PC-9 (cell line): ENCODE measurements at places on chromosomes 13 and 19. TPM values are rescaled to one million over a fixed set of nuclear protein-coding genes. Genes with fewer than 3 reads are reported as not detected.
A peak's percentile ranks its signal among the peaks of the same experiment; 100 is the strongest.

Gene MEIS3
- 1.9 and 4.9 TPM in 2 replicates for total RNA-seq

Gene LTBP4
- total RNA-seq = 163 and 203 TPM in 2 replicates

Gene ITGBL1
- total RNA-seq = 52.5 and 62.8 TPM in 2 replicates

DNA sequence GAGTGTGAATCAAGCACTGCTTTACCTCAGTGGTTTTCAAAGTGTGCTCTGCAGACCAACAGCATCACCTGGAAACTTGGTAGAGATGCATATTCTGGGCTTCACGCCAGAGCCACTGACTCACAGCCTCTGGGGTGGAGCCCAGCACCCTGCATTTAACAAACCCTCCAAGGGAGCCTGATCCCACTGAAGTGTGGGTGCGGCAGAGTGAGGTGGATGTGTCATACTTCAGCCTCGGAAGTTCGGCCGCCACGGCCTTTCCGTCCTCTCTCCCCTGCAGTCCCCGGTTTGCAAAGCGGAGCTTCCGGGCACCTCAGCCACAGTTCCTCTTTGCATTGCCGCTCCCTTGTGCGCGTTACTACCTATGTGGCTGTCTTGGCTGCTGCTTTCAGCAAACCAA, 33.3 kb upstream of the MICU2 start:
- H3K4me1 ChIP-seq = peaks cover 5% of the 10 kb centered on the region; the same call in 1 of the 2 replicates
- H3K27me3 ChIP-seq = peaks cover 54% of the 10 kb centered on the region
- no peaks in the 10 kb centered on the region for H3K36me3 ChIP-seq
- H3K4me3 ChIP-seq = 0 out of 2 replicates have a peak overlapping the region, but pooled peaks have one; percentile 4
- H3K27ac ChIP-seq = no peak overlapping the region

Gene NLRP4
- 1.6 and 1.7 TPM in 2 replicates for total RNA-seq

- no peak overlapping the region for H3K27ac ChIP-seq
- H3K27me3 ChIP-seq = no peaks in the 10 kb centered on the region
- H3K4me1 ChIP-seq = no peaks in the 10 kb centered on the region
- no peak for DNase-seq
Measured at GRCh38 chr19:33812388-33813330, 16.0 kb downstream of the KCTD15 start.

DNA sequence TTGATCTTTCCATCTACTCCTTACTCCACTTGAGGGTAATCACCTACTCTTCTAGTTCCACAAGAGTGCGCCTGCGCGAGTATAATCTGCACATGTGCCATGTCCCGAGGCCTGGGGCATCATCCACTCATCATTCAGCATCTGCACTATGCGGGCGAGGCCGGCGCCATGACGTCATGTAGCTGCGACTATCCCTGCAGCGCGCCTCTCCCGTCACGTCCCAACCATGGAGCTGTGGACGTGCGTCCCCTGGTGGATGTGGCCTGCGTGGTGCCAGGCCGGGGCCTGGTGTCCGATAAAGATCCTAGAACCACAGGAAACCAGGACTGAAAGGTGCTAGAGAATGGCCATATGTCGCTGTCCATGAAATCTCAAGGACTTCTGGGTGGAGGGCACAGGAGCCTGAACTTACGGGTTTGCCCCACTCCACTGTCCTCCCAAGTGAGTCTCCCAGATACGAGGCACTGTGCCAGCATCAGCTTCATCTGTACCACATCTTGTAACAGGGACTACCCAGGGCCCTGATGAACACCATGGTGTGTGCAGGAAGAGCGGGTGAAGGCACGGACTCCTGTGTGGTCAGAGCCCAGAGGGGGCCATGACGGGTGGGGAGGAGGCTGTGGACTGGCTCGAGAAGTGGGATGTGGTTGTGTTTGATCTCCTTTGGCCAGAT, 2.7 kb upstream of the KLK2 start:
- no peak for DNase-seq
- no peaks in the 10 kb centered on the region for H3K4me1 ChIP-seq
- no peak overlapping the region for H3K27ac ChIP-seq

Gene MBD3L3
- not detected in 2 replicates for total RNA-seq

DNA sequence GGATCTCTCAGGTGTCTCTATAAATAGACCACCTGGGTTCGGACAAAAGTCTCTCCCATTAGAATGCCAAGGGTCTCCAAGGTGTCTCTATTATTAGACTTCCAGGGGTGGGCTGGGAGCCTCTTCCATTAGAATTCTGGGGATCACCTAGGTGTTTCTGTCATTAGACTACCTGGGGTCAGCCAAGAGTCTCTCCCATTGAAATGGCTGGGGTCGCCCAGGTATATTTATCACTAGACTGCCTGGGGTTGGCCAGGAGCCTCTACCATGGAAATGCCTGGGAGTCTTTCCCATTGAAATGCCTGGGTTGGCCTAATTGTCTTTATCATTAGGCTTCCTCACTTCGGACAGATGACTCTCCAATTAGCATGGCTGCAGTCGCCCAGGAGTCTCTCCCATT, 1565.5 kb downstream of the UQCRFS1 start:
- no peaks in the 10 kb centered on the region for H3K4me1 ChIP-seq
- H3K27me3 ChIP-seq = peaks cover 4% of the 10 kb centered on the region
- H3K4me3 ChIP-seq = no peak overlapping the region
- H3K36me3 ChIP-seq = no peaks in the 10 kb centered on the region

- H3K27ac ChIP-seq = no peak overlapping the region
- no peak for DNase-seq
- no peaks in the 10 kb centered on the region for H3K36me3 ChIP-seq
- no peaks in the 10 kb centered on the region for H3K27me3 ChIP-seq
- no peaks in the 10 kb centered on the region for H3K4me1 ChIP-seq
Measured at GRCh38 chr13:62387647-62388046, 972.0 kb upstream of the PCDH20 start.

DNA sequence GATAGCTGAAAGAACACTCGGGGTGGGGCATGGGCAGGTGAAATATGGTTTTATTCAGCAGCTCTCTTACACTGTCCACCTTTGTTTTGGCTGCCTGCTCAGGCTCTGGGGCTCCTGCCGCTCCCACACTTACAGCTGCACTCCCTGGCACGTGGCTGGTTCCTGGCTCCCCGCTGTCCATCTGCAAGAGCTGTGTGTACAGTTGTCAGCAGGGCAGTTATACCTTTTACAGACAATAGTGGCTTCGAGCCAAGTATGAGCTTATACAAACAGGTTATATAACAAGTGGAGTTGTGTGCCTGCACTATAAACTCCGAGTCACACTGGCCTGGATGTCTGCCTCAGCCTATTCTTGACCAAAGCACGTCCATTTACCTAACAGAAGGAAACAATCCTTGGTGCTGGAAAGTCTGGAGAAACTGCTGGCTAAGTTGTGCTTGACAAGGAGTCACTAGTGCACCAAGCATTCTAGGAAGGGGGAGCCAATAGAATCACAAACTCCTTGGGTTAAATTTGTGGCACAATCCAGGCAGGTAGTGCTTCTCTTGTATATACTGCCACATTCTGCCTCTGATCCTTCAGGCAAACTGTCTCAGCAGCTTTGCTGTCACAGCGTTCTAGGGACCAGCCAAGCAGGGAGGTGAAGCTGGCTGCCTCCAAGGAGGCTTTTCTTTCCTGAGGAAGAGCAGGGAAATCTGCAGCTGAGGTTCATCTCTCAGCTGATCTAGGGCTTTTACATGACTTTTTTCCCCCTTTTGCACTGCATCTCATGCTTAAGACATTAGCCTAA, 68.2 kb downstream of the NHLRC3 start:
- H3K36me3 ChIP-seq = no peaks in the 10 kb centered on the region
- DNase-seq = no peak
- no peak overlapping the region for H3K4me3 ChIP-seq
- H3K27ac ChIP-seq = no peak overlapping the region
- H3K4me1 ChIP-seq = no peaks in the 10 kb centered on the region
- peaks cover 4% of the 10 kb centered on the region; the same call in 1 of the 2 replicates for H3K27me3 ChIP-seq

Gene HIF3A
- total RNA-seq = 0.25 TPM in 1 of 2 replicates, not detected in the other

GRCh38 chr19:10332158-10332964, 968 bp downstream of the RAVER1 start:
- H3K36me3 ChIP-seq = peaks cover 30% of the 10 kb centered on the region; the same call in 1 of the 2 replicates
- no peaks in the 10 kb centered on the region for H3K27me3 ChIP-seq
- H3K4me1 ChIP-seq = peaks cover 10% of the 10 kb centered on the region
- peak overlapping the region; percentile 78 for H3K4me3 ChIP-seq

- H3K4me3 ChIP-seq = no peak overlapping the region
- no peak for DNase-seq
- peaks cover 21% of the 10 kb centered on the region; the same call in 1 of the 2 replicates for H3K27me3 ChIP-seq
- no peak overlapping the region for H3K27ac ChIP-seq
Measured at GRCh38 chr13:96844616-96845015, 149.7 kb downstream of the OXGR1 start.

Gene ALG5
- 17.7 and 18.8 TPM in 2 replicates for total RNA-seq

- H3K4me3 ChIP-seq = no peak overlapping the region
- no peak overlapping the region for H3K27ac ChIP-seq
- DNase-seq = no peak
- no peaks in the 10 kb centered on the region for H3K4me1 ChIP-seq
- no peaks in the 10 kb centered on the region for H3K27me3 ChIP-seq
Measured at GRCh38 chr13:78609464-78610205, 6.3 kb upstream of the POU4F1 start.

DNA sequence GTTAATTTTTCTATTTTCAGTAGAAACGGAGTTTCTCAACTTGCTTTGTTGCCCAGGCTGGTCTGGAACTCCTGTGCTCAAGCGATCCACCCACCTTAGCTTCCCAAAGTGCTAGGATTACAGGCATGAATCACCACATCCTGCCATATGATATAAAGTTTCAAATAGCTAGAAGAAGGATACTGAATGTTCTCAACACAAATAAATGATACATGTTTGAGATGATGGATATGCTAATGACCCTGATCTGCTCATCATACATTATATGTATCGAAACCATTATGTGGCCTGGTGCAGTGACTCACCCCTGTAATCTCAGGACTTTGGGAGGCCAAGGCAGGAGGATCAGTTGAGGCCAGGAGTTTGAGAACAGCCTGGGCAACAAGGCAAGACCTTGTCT, 11.5 kb downstream of the CIB3 start:
- H3K4me1 ChIP-seq = peaks cover 44% of the 10 kb centered on the region
- H3K27ac ChIP-seq = peak overlapping the region; percentile 98
- peak; percentile 98 for DNase-seq
- H3K27me3 ChIP-seq = no peaks in the 10 kb centered on the region
- H3K36me3 ChIP-seq = no peaks in the 10 kb centered on the region

GRCh38 chr13:40082639-40083038, 427.2 kb downstream of the COG6 start:
- no peak overlapping the region for H3K27ac ChIP-seq
- H3K4me1 ChIP-seq = no peaks in the 10 kb centered on the region
- H3K36me3 ChIP-seq = no peaks in the 10 kb centered on the region

Gene ZNF525
- 19.7 and 21.8 TPM in 2 replicates for total RNA-seq

- H3K4me1 ChIP-seq = no peaks in the 10 kb centered on the region
- H3K36me3 ChIP-seq = no peaks in the 10 kb centered on the region
- no peak overlapping the region for H3K4me3 ChIP-seq
- no peak for DNase-seq
- no peak overlapping the region for H3K27ac ChIP-seq
- peaks cover 29% of the 10 kb centered on the region for H3K27me3 ChIP-seq
Measured at GRCh38 chr19:8648240-8648639, 17.8 kb downstream of the NFILZ start.

Gene TMEM59L
- 0.65 and 2.5 TPM in 2 replicates for total RNA-seq

Gene OLFM4
- not detected in 2 replicates for total RNA-seq

Gene LILRB3
- total RNA-seq = not detected in 2 replicates

Gene FFAR1
- total RNA-seq = 0.23 and 0.44 TPM in 2 replicates

- H3K36me3 ChIP-seq = no peaks in the 10 kb centered on the region
- H3K27ac ChIP-seq = no peak overlapping the region
- peak; percentile 59 for DNase-seq
- peaks cover 12% of the 10 kb centered on the region for H3K4me1 ChIP-seq
- H3K4me3 ChIP-seq = no peak overlapping the region
Measured at GRCh38 chr19:32543115-32543900, 37.7 kb upstream of the PDCD5 start.

Gene WDR88
- total RNA-seq = 0.59 TPM in 1 of 2 replicates, not detected in the other

GRCh38 chr13:75196147-75196837, 285.7 kb downstream of the TBC1D4 start:
- H3K27ac ChIP-seq = no peak overlapping the region
- H3K36me3 ChIP-seq = no peaks in the 10 kb centered on the region
- no peaks in the 10 kb centered on the region; the same call in 1 of the 2 replicates for H3K27me3 ChIP-seq

GRCh38 chr19:41951686-41952172, 7.4 kb downstream of the RABAC1 start:
- no peak for DNase-seq
- H3K36me3 ChIP-seq = no peaks in the 10 kb centered on the region
- no peak overlapping the region for H3K4me3 ChIP-seq
- no peaks in the 10 kb centered on the region for H3K27me3 ChIP-seq
- no peak overlapping the region for H3K27ac ChIP-seq

Gene MADCAM1
- 1.1 and 1.7 TPM in 2 replicates for total RNA-seq

DNA sequence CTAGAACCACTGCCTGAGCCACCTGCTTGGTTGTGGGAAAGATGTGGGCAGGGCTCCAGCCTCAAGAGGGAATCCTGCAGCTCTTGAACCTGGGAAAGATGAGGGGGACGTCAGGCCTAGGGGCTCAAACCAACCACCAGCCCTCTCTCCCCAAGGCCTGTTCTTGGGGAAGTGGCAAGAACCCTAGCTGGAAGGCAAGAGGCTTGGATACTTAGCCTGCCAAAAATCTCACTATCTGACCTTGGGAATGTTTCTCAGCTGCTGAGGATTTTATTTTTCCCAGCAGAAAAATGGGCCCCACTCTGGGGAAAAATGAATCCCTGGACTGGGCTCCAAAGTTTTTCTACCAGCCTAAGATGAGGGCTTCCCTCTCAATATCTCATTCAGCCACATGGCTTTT, 4.6 kb downstream of the USHBP1 start:
- no peaks in the 10 kb centered on the region for H3K27me3 ChIP-seq
- no peak overlapping the region for H3K27ac ChIP-seq
- DNase-seq = no peak
- H3K4me1 ChIP-seq = peaks cover 18% of the 10 kb centered on the region

DNA sequence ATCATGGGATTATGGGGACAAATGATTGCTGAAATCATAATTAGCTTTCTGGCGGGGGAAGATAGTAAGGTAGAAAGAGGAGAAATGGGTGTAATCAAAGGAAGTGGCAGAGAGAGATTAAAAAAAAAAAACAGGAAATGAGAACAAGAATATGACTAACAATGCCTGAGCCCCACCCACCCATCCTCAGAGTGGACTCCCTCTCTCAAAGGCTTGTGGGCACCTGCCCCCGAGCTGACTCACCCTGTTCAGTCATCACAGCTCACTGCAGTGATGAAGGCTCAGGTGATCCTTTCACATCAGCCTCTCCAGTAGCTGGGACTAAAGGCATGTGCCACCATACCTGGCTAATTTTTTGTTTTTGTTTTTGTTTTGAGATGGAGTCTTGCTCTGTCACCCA, 26.4 kb upstream of the TPT1 start:
- peak; percentile 93 for DNase-seq
- no peaks in the 10 kb centered on the region for H3K27me3 ChIP-seq
- no peak overlapping the region for H3K4me3 ChIP-seq
- peak overlapping the region; percentile 90 for H3K27ac ChIP-seq
- peaks cover 31% of the 10 kb centered on the region for H3K4me1 ChIP-seq

Gene SBSN
- 0.76 and 0.88 TPM in 2 replicates for total RNA-seq

Gene GCDH
- total RNA-seq = 23.2 and 27.8 TPM in 2 replicates

- no peak overlapping the region for H3K4me3 ChIP-seq
- H3K27me3 ChIP-seq = no peaks in the 10 kb centered on the region
- no peaks in the 10 kb centered on the region for H3K4me1 ChIP-seq
- DNase-seq = no peak
- no peaks in the 10 kb centered on the region for H3K36me3 ChIP-seq
- H3K27ac ChIP-seq = no peak overlapping the region
Measured at GRCh38 chr13:82947191-82947621, 935.1 kb downstream of the SLITRK1 start.

GRCh38 chr13:70424928-70425327, 316.7 kb upstream of the KLHL1 start:
- no peak overlapping the region for H3K4me3 ChIP-seq
- H3K36me3 ChIP-seq = no peaks in the 10 kb centered on the region
- H3K4me1 ChIP-seq = no peaks in the 10 kb centered on the region
- H3K27me3 ChIP-seq = no peaks in the 10 kb centered on the region
- H3K27ac ChIP-seq = no peak overlapping the region
- no peak for DNase-seq

GRCh38 chr13:67515895-67516294, 285.8 kb upstream of the PCDH9 start:
- H3K4me3 ChIP-seq = no peak overlapping the region
- H3K36me3 ChIP-seq = no peaks in the 10 kb centered on the region
- no peak overlapping the region for H3K27ac ChIP-seq
- no peaks in the 10 kb centered on the region for H3K4me1 ChIP-seq
